ENCODE measurements at places on chromosomes 3 and 15.
A peak's percentile ranks its signal among the peaks of the same experiment; 100 is the strongest.

DNA sequence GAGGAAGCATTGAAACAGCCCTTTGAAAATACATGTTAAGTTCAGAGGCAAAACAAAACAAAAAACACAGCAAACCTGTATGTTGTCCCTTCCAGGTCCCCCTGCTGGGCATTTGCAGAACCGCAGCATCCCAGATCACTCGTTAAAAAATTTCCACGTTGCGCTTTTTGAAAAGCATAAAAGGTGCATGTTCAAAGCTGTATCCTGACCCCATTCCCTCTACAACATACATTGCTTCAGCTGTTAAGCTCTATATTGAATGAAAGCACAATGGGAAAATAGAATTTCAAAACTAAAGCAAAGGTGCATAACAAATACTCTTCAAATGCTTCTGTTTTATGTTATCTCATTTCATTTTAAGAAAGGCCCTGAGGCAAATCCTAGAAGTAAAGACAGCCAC is 328.3 kb downstream of the THSD4 start:
- DNase-seq: peak; percentile 53

- no peak for DNase-seq
Measured at GRCh38 chr3:40167958-40168357, 141.5 kb upstream of the EIF1B start.

DNA sequence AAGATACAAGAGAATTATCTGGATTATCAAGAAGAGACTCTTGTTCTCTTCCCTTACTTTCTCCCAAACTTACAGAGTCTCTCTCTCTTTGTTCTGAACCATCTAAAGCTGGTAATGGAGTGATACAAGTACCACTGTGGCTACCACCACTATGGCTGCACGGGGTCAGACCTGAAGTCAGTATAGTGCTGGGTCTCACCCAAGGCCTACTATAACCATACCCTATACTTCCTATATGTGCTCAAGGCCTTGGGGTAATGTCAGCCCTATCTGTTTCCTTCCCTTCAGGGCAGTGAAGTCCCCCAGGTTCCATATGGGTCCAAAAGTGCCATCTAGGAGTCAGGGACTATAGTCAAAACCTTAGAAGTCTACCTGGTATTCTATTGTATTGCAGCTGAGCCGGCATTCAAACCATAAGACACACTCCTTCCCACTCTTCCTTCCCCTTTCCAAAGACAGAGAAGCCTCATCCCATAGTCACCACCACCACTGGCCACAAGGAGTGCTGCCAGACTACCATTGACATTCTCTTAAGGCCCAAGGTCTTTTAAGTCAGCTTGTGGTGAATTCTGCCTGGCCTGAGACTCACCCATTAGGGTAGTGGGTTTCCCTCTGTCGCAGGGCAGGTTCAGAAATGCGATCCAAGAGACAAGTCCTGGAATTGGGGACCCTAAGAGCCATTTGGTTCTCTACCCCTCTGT is 615.0 kb upstream of the NECTIN3 start:
- DNase-seq: no peak

- no peak for DNase-seq
Measured at GRCh38 chr15:61099020-61099810, 129.9 kb downstream of the RORA start.

- no peak for DNase-seq
Measured at GRCh38 chr3:41362638-41363559, 163.6 kb downstream of the CTNNB1 start.

- no peak for DNase-seq
Measured at GRCh38 chr15:67603063-67603462, 60.6 kb downstream of the MAP2K5 start.

GRCh38 chr3:194046995-194047645 is 88.8 kb upstream of the HES1 start:
- no peak for DNase-seq

- no peak for DNase-seq
Measured at GRCh38 chr15:67105065-67105951, 39.9 kb downstream of the SMAD3 start.

DNA sequence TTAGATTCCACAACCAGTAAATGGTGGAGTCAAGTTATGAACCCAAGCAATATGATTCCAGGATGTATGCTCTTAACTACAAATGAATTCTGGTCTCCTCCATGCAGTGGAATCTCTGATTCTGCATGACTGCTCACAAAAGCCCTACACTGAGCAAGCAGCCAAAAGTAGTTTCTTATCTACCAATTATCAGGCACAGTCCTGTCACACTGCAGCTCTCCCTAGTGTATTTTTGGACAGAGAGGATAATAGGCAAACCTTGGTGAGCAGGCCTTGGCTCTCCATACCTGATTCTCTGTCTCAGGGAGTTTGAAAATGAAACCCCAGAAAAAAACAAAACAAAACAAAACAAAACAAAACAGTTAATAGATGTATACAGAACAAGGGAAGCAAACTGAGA is 3.5 kb upstream of the SSR3 start:
- no peak for DNase-seq

DNA sequence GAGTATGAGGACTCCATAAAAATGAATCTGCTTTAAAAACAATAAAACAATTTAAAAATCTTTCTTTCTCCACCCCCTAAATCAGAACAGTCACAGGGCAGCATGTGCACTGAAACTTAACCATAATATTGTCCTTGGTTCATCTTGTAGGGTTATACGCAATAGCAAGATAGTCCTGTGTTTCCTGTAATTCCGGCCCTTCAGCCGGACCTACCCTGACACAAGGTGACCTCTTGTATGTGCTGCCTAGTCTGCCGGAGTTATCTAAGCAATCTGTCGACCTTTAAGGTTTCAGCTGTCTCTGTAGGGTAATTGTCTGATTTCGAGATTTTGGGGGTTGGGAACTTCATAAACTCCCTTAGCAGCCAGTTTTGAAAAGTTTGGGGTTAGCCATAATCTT is 99.9 kb downstream of the DHX36 start:
- no peak for DNase-seq

DNA sequence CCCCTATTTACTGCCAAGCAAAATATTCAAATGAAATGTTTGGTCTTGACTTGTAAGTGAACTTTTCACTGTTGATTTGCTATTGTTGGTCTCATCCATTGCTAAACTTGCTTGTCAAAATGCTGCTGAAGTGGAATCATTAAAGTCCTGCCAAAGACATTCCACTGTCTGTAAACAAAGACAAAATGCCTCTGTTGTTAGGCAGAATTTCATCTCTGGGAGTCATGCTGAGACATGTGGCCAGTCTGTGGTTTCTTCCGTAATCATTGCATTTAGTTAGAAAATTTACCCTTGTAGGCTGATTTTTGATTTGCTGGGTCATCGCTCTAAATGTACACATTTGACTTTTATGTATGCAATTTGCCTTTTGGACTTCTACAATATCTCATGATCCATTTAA is 577.7 kb downstream of the MECOM start:
- DNase-seq: no peak

- no peak for DNase-seq
Measured at GRCh38 chr3:184349563-184350470, 11.6 kb downstream of the CLCN2 start.

- no peak for DNase-seq
Measured at GRCh38 chr3:107325446-107325845, 51.8 kb upstream of the CCDC54 start.

- no peak for DNase-seq
Measured at GRCh38 chr3:183880121-183880520, 4.6 kb downstream of the PARL start.

DNA sequence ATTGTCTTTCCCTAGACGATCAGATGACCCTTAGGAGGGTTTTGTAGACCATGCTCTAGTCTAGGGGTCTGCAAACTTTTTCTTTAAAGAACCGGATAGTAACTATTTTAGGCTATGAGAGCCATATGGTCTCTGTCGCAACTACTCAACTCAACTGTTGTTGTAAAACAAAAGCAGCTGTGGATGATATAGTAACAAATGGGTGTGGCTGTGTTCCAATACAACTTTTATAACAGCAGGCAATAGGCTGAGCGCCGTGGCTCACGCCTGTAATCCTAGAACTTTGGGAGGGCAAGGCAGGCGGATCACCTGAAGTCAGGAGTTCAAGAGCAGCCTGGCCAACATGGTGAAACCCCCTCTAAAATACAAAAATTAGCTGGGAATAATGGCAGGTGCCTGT is 6.1 kb upstream of the CMTM6 start:
- no peak for DNase-seq

DNA sequence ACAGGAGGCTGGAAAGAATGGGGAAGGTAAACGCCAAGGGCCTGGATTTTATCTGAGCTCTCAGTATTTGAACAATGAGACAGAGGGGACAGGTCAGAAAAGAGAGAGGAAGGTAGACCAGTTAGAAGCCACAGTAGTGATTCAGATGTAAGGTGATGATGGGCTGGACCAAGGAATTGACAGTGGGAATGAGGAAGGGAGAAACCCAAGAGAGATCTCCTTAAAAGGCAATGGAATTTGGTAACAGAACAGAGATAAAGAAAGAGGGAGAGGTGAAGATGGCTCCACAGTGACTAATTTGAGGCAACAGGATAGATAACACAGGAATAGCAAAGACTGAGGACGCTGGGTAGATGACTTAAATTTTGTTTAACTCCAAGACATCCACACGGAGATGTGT is 11.4 kb upstream of the HEG1 start:
- DNase-seq: no peak

DNA sequence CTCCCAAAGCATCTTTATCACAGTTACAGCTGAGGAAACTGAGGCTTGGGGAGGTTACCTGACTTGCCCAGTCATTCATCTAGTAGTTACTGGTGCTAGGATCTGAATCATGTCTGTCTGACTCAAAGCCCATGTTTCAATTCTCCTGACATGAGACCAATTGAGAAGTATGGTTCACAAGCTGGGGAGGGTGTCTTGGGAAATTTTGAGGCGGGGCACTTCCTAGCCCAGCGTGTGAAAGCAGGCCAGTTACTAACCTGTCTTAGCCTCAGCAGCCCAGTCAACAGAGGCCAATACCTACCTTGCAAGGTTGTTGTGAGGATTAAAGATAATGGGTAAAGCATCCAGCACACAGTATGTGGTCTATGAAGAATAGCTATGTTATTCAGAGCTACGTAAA is 37.0 kb downstream of the CLDN18 start:
- no peak for DNase-seq

- no peak for DNase-seq
Measured at GRCh38 chr3:189586941-189587663, 44.1 kb upstream of the TP63 start.

- DNase-seq: peak; percentile 61
Measured at GRCh38 chr3:52014613-52015012, 18.9 kb upstream of the RPL29 start.

DNA sequence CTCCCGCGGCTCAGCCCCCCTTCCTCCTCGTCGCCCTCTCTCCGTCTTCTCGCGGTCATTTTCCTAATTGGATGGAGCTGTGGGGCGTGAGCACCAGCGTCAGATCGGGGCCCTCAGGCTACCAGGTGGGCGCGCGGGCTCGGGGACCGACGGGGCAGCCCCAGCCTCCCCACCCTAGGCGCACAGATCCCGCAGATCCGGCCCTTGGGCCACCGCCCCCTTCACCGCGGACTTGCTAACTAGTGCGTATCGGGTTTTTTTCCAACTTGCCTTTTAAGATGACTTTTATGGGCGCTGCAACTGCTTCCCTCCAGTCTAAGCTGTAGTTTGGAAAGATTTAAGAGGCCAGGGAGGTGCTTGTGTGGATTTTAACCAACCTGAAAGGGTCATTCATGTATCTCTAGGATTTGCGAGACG is 1.3 kb downstream of the ZNF710 start:
- no peak for DNase-seq

- DNase-seq: peak; percentile 24
Measured at GRCh38 chr3:159322322-159322939, 520.6 kb downstream of the MFSD1 start.

DNA sequence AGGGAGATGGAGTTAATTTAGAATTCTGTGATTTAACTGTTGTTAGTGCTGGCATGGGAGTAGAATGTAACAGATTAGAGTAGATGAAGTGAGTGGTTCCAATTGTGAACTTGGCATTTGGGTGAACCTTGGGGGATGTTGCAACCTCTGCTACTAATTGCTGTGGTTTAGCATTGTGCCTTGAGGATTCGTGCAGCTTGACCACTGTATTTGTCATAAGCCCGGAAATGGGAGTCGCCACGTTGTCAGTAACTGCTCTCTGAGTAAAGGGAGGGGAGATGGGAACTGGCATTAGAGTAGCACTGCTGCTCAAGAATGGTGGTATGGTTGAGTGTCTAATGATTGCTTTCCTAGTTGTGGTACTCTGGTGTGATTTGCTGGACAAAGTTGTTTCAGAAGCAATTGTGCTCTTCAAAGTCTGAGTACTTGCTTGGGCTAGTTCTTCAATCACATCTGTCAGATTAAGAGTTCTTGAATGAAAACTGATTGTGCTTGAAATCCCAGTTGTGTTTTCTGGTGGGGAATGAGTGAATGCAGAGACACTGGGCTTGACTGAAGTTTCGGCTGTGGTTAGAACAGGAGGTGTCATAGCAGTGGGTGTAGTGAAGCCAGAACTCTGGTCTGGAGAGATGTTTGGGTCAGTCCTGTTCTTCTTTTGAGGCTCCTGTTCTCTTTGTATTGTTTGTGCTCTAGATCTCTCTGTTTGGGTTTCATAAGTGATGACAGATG is 15.4 kb downstream of the IGSF10 start:
- DNase-seq: no peak

All from K562 (cell line).